ENCODE measurements at places on chromosomes 13 and 19.

DNA sequence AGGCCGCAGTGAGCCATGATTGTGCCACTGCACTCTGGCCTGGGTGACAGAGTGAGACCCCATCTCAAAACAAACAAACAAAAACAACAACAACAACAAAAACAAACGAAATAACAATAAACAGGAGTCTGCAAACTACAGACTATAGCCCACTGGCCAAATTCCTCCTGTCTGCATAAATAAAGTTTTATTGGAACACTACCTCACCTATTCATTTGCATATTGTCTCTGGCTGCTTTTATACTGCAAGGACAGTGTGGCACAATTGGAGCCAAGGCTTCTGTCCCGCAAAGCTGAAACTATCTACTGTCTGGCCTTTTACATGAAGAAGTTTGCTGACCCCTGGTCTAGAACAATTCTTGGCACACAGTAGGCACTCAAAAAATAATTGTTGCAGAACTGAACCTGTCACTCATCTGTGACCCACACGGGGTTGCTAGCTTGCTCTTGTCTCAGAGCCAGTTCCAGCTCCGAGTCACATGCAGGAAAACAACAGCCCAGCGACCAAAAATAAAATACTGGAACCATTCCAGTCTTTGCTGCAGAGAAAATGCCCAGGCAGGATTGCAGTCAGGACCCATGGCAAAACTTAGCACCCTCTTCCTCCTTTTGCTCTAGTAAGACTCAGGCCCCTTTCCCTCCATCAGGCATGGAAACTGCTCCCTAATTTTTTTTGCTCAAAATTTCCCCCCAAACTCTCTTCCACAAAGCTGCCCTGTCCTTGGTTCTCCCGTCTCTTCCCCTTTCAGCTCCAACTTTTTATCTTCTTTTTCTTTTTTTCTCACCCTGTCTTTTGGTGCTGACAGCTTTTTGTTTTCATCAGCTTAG is 4.8 kb upstream of the MYH14 start:
- no peak for DNase-seq

GRCh38 chr19:49863254-49863934 is 4.0 kb downstream of the PNKP start:
- no peak for DNase-seq

GRCh38 chr19:14048443-14049153 is 13.3 kb downstream of the PALM3 start:
- DNase-seq: peak; percentile 17

DNA sequence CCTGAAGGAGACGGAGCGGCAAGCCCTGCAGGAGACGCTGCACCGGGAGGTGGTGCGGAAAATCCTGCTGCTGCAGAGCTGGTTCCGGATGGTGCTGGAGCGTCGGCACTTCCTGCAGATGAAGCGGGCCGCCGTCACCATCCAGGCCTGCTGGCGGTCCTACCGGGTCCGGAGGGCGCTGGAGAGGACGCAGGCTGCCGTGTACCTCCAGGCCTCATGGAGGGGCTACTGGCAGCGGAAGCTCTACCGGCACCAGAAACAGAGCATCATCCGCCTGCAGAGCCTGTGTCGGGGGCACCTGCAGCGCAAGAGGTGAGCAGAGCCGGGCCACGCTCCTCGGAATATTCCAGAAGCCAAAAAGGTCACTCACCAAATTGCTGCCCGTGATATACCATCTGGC is 22.4 kb upstream of the USE1 start:
- DNase-seq: no peak

All from Caki2 (cell line).